Bronchus fibroblast of lung (primary cell): ENCODE measurements at places on chromosomes 11 and 22. TPM values are rescaled to one million over a fixed set of nuclear protein-coding genes. Genes with fewer than 3 reads are reported as not detected.

Gene OR8U1
- not detected in 2 replicates for total RNA-seq

Gene GNG3
- not detected in 2 replicates for total RNA-seq

Gene RCOR2
- total RNA-seq, result 7.4 and 8.6 TPM in 2 replicates

Gene DGCR6L
- 69.3 and 79.8 TPM in 2 replicates for total RNA-seq

Gene MPPED2
- total RNA-seq, result 0.15 and 0.17 TPM in 2 replicates

Gene RPL27A
- total RNA-seq, result 1,112 and 1,364 TPM in 2 replicates

Gene OR52N4
- not detected in 2 replicates for total RNA-seq

Gene GPHA2
- total RNA-seq, result not detected in 2 replicates

Gene CLCF1
- 4.0 and 5.4 TPM in 2 replicates for total RNA-seq

Gene HORMAD2
- not detected in 2 replicates for total RNA-seq

Gene MS4A6A
- not detected in 2 replicates for total RNA-seq

Gene SYT7
- total RNA-seq, result 0.30 and 0.67 TPM in 2 replicates

Gene PKP3
- total RNA-seq, result 1.9 and 2.0 TPM in 2 replicates

Gene CYB5R3
- 171 and 197 TPM in 2 replicates for total RNA-seq

Gene E2F8
- 3.3 and 3.9 TPM in 2 replicates for total RNA-seq

Gene GDPD4
- total RNA-seq, result not detected in 2 replicates

Gene UQCR10
- 120 and 142 TPM in 2 replicates for total RNA-seq

Gene SERGEF
- 15.3 and 16.0 TPM in 2 replicates for total RNA-seq

Gene FAM111A
- 23.2 and 27.6 TPM in 2 replicates for total RNA-seq

Gene MAJIN
- total RNA-seq, result not detected in 2 replicates

Gene TEX54
- not detected in 2 replicates for total RNA-seq

Gene GLYATL2
- 0.74 and 1.3 TPM in 2 replicates for total RNA-seq

Gene DKK3
- 168 and 171 TPM in 2 replicates for total RNA-seq

Gene CCDC83
- 0.17 TPM in 1 of 2 replicates, not detected in the other for total RNA-seq

Gene SCGB1D1
- not detected in 2 replicates for total RNA-seq

Gene RFPL2
- not detected in 2 replicates for total RNA-seq

Gene BCO2
- under 0.01 TPM in 2 replicates for total RNA-seq

Gene BIK
- total RNA-seq, result 0.17 and 0.30 TPM in 2 replicates

Gene OR51B4
- total RNA-seq, result not detected in 2 replicates

Gene PIWIL4
- 0.50 and 0.59 TPM in 2 replicates for total RNA-seq

Gene C11orf16
- not detected in 2 replicates for total RNA-seq

Gene OR10D3
- total RNA-seq, result not detected in 2 replicates

Gene CRYBB2
- not detected in 2 replicates for total RNA-seq

Gene KLHDC7B
- total RNA-seq, result 0.17 TPM in 1 of 2 replicates, not detected in the other

Gene CD3E
- total RNA-seq, result not detected in 2 replicates

Gene HBB
- not detected in 2 replicates for total RNA-seq

Gene MS4A3
- not detected in 2 replicates for total RNA-seq

Gene MRGPRX3
- total RNA-seq, result not detected in 2 replicates

Gene FOLR2
- total RNA-seq, result not detected in 2 replicates
